ENCODE measurements at places on chromosomes 6 and 20. TPM values are rescaled to one million over a fixed set of nuclear protein-coding genes. Genes with fewer than 3 reads are reported as not detected.

DNA sequence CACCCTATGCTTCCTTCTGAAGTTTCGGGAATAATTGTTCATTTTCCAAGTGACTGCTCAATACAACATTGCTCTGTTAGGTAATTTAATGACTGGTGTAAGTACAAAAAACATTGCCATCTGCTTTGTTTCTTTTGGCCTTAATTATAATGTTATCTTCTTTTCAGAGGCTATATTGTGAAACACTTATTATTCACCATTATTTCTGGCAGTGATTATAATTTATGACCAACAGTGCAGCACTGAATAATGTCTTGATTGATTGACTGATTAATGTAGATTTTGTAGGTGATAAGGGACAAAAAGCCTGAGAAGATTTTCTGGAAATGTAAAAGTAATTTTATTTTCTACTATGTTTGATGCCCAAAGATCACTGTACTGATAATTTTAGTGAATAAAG, 377.7 kb downstream of the PLCB1 start:
- no peaks in the 10 kb centered on the region for H3K36me3 ChIP-seq
- H3K4me3 ChIP-seq: no peak overlapping the region
- peak; percentile 29 for DNase-seq

GRCh38 chr6:104527761-104528415, 331.8 kb downstream of the HACE1 start:
- H3K27ac ChIP-seq: no peak overlapping the region
- H3K27me3 ChIP-seq: no peaks in the 10 kb centered on the region
- no peak overlapping the region for H3K4me3 ChIP-seq
- H3K4me1 ChIP-seq: peaks cover 4% of the 10 kb centered on the region
- no peaks in the 10 kb centered on the region for H3K36me3 ChIP-seq

GRCh38 chr20:4688305-4688704, 33.4 kb upstream of the PRND start:
- no peak overlapping the region for H3K27ac ChIP-seq
- H3K4me1 ChIP-seq: peaks cover 6% of the 10 kb centered on the region
- no peaks in the 10 kb centered on the region for H3K27me3 ChIP-seq

GRCh38 chr20:31693987-31694661, 28.5 kb downstream of the BCL2L1 start:
- peaks cover 22% of the 10 kb centered on the region for H3K4me1 ChIP-seq

DNA sequence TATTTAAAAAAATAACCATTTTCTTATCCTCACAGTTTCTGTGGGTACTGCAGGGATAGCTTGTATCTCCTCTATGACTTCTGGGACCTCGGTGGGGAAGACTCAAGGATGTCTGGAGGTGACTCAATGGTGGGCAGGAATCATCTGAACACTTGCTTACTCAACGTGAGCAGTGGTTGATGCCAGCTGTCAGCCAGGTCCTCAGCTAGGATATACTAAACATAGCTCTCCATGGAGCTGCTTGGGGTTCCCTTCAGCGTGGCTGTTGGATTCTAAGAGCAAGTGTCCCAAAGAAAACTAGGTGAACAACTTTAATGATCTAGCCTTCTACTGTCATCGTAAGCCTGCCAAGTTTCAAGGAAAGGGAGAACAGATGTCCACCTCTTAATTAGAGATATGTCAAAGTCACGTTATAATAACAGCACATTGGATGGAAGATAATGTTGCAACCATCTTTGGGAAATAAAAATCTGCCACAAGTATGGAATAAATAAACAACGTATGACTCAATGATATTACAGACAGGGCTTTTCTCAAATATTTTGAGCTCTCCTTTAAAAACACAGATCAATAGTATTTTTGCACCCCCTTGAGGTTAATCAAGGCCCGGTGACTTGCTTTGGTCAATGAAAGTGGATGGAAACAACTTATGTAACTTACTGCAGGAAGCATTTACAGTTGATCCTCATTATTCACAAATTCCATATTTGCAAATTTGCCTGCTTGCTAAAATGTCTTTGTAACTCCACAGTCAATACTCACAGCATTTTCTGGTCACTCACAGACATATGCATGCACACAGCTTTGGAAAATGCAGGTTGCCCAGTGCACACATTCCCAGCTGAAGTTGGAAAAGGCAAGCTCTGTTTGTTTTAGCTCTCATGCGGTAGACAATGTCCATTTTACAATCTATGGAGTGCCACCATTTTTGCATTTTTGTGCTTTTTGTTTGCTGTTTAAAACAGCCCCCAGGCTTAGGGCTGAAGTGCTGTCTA, 6.6 kb upstream of the HEBP2 start:
- no peaks in the 10 kb centered on the region for H3K4me1 ChIP-seq
- DNase-seq: no peak
- no peak overlapping the region for H3K4me3 ChIP-seq
- no peaks in the 10 kb centered on the region for H3K27me3 ChIP-seq

GMPR gene
- 2.0 TPM for total RNA-seq

GRCh38 chr20:58669287-58670006, 18.4 kb downstream of the STX16 start:
- H3K36me3 ChIP-seq: peaks cover 28% of the 10 kb centered on the region
- no peak for DNase-seq
- no peak overlapping the region for H3K27ac ChIP-seq
- no peaks in the 10 kb centered on the region for H3K27me3 ChIP-seq

FAM184A gene
- total RNA-seq: 2.0 TPM

- no peak overlapping the region for H3K4me3 ChIP-seq
- DNase-seq: peak; percentile 71
- H3K27ac ChIP-seq: peak overlapping the region; percentile 41
- H3K4me1 ChIP-seq: peaks cover 31% of the 10 kb centered on the region
Observed at GRCh38 chr6:15065261-15065989, 180.4 kb upstream of the JARID2 start.

DNA sequence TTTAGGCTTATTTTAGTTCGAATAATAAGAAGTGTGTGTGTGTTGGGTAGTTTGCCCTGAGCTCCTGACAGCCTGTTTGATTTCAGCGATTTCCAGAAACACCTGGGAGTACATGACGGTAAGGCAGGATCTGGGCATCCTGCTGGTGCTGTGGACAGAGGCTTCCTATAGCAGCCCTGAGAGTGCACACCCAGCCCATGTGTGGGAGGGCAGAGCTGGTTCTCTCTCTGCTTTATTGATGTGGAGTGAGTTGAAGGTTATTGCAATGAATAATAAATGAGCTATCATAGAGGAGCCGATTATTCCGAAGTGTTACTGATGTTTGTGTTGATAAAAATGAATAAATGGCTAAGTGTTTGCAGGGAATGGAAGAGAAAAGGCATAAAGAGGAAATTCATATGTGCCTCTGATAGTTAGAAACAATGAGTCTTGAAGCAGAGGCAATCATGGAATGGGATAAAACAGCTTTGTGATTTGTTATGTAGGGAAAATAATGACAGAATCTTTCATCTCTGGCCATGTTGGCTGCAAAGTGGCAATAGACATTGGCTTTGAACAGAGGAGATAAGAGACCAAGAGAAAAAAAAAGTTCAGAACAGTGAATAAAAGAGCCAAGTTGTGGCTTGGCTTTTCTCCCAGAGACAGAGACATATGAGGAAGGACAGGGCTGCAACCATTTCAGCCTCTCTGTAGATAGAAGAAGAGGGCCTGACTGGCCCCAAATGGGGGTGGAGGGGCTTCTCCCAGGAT, 166.2 kb upstream of the CHD6 start:
- H3K36me3 ChIP-seq: no peaks in the 10 kb centered on the region
- no peak overlapping the region for H3K27ac ChIP-seq
- H3K27me3 ChIP-seq: no peaks in the 10 kb centered on the region
- H3K4me1 ChIP-seq: no peaks in the 10 kb centered on the region

- no peaks in the 10 kb centered on the region for H3K36me3 ChIP-seq
- no peaks in the 10 kb centered on the region for H3K27me3 ChIP-seq
- no peak for DNase-seq
- H3K27ac ChIP-seq: no peak overlapping the region
- H3K4me3 ChIP-seq: no peak overlapping the region
Observed at GRCh38 chr20:8094850-8095249, 37.2 kb upstream of the PLCB1 start.

SLC13A3 gene
- 0.66 TPM for total RNA-seq

STMND1 gene
- 0.16 TPM for total RNA-seq

GRCh38 chr6:10725716-10726115, 2.8 kb downstream of the TMEM14C start:
- peaks cover 15% of the 10 kb centered on the region for H3K4me1 ChIP-seq
- no peak for DNase-seq
- H3K27ac ChIP-seq: no peak overlapping the region
- peaks cover 14% of the 10 kb centered on the region for H3K36me3 ChIP-seq
- H3K27me3 ChIP-seq: no peaks in the 10 kb centered on the region

GRCh38 chr6:158043586-158044524, 62.2 kb downstream of the SYNJ2 start:
- no peaks in the 10 kb centered on the region for H3K27me3 ChIP-seq
- H3K27ac ChIP-seq: peak overlapping the region; percentile 99
- no peak overlapping the region for H3K4me3 ChIP-seq
- H3K36me3 ChIP-seq: peaks cover 42% of the 10 kb centered on the region
- peaks cover 70% of the 10 kb centered on the region for H3K4me1 ChIP-seq

TINAG gene
- total RNA-seq: not detected

GRCh38 chr6:83594941-83595340, 82.6 kb downstream of the PRSS35 start:
- no peaks in the 10 kb centered on the region for H3K36me3 ChIP-seq
- H3K4me3 ChIP-seq: no peak overlapping the region
- no peaks in the 10 kb centered on the region for H3K27me3 ChIP-seq
- DNase-seq: peak; percentile 1

DNA sequence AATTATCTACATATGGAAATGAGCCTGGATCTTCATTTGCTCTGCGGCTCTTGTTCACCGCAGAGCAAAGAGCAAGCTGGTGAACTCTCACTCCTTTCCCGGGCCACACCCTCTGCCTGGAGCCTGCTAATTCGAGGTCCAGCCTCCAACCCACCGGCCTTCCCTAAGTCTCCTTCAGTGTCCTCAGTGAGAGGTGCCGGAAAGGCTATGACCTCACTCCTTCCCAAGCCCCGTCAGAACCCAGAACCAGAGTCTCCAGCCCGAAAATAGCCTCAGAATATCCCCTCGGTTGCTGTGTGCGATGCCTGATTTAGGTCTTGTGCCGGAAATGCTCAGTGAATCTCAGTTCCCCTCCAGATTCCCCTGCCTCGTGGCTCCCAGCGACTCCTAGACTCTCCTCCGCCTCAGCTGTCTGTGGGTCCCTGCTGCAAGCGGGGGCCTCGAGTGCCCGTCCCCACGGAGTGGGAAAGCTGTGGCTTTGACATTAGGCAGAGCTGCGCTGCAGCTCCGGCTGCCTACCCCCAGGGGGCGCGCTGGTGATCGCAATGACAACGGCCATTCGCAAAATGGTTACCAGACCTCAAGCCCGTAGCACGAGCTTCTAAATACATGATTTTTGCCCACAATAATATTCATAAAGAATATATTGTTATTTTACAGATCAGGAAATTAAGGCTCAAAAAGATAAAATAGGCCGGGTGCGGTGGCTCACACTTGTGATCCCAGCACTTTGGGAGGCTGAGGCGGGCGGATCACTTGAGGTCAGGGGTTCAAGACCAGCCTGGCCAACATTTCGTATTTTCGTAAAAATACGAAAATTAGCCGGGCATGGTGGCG, 4.1 kb upstream of the BNIP5 start:
- H3K36me3 ChIP-seq: no peaks in the 10 kb centered on the region
- peak overlapping the region; percentile 31 for H3K4me3 ChIP-seq
- DNase-seq: peak; percentile 53

PRL gene
- total RNA-seq: not detected

- no peaks in the 10 kb centered on the region for H3K27me3 ChIP-seq
- H3K4me1 ChIP-seq: peaks cover 17% of the 10 kb centered on the region
- no peak overlapping the region for H3K4me3 ChIP-seq
- H3K36me3 ChIP-seq: peaks cover 6% of the 10 kb centered on the region
- no peak overlapping the region for H3K27ac ChIP-seq
Observed at GRCh38 chr6:16409531-16410441, 171.4 kb downstream of the GMPR start.

DNA sequence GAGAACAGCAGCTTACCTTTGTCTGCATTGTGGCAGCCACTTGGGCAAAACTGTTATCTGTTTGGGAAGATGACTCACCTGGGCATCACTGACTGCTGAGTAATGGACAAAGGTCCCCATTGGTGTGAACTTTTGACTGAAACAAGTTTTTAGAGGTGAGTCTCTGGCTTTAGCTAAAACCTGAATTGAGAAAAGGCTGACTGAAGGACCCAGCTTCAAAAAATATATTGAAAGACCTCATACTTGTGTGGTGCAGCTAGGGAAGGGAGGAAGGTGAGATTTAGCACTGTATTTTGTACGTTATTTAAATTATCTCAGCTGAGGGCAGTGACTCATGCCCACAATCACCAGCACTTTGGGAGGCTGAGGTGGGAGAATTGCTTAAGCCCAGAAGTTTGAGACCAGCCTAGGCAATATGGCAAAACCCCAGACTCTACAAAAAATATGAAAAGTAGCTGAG, 4.5 kb upstream of the CITED2 start:
- H3K4me3 ChIP-seq: no peak overlapping the region
- H3K36me3 ChIP-seq: no peaks in the 10 kb centered on the region
- H3K27me3 ChIP-seq: no peaks in the 10 kb centered on the region
- H3K4me1 ChIP-seq: peaks cover 18% of the 10 kb centered on the region
- peak; percentile 51 for DNase-seq

DACT2 gene
- total RNA-seq: not detected

All from astrocyte (in vitro differentiated cells and primary cell).